Epithelial cell of prostate (primary cell): ENCODE measurements at places on chromosomes 13 and 19.
A peak's percentile ranks its signal among the peaks of the same experiment; 100 is the strongest.

DNA sequence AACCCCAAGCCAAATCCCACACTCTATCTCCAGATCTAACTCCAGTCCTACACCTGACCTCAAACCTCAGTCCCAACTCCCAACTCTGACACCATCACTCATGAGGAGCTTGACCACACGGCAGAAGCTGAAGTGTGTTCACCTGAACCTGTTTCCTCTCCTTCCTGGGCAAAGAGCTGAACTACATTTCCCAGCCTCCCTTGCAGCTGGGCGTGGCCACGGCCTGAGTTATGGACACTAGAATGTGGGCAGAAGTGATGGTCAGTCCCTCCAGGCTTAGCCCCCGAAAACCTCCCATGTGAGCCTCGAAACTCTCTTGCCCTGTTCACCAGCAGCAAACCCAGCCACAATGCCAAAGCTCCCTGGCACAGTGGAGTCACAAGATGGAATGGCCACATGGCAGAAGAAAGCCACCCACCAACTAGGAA lies 19.5 kb upstream of the MEIS3 start:
- DNase-seq: no peak

DNA sequence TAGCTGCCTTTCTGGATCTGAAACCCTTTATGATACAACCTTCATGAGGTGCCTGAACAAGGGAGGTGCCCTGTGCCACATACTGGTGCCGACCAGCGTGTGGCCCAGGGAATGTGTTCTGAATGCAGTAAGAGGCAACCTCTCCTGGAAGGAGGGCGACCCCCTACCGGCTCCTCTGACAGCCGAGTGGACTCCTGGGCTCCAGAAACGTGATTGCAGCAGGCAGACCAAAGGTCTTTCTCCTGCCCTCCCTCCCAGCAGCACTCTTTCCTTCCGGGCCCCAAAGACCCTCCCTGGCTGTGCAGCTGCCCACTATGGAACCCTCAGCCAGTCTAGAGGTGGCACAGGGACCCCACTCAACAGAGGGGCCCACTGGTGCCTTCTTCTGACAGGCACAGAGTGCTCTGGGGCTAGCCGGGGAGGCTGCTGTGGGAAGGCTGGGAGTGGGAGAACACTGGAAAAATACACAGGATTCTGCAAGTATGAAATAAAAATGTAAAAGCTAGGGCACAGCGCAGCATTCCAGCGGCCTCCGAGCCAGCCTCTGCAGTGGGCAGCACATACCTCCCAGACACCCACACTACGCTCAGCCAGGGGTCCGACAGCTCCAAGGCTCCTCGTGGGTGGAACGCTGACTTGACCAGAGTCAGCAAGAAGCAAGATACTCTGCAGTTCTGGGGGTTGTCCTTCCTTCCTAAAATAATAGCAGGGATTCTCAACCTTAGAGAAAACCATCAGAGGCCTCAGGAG lies 14.9 kb downstream of the SH3GL1 start:
- DNase-seq: no peak

DNA sequence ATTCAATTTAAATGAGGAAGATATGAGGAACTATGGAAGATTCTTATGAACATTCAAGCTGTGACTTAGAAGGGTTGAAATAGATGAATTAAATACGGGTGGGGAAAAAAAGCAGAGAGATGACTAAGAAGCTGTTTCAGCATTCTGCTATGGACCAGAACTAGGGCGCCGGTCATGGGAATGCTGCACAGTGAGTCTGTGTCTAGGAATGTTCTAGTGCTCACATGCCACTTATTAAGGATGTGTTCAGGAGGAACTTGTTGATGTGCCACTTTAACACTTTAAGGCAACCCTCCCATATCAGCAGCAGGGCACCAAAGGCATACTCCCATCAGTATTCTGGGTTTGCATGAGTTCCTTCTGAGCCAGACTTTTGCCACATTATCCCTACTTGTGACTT lies 152.1 kb downstream of the POSTN start:
- DNase-seq: peak; percentile 89

GRCh38 chr13:57739089-57739488 lies 107.5 kb downstream of the PCDH17 start:
- no peak for DNase-seq

- DNase-seq: no peak
Observed at GRCh38 chr19:28541029-28541428, 671.9 kb downstream of the UQCRFS1 start.

- no peak for DNase-seq
Observed at GRCh38 chr19:38664503-38665211, 17.2 kb downstream of the ACTN4 start.

GRCh38 chr19:1859331-1859781 lies 4.0 kb downstream of the KLF16 start:
- no peak for DNase-seq

DNA sequence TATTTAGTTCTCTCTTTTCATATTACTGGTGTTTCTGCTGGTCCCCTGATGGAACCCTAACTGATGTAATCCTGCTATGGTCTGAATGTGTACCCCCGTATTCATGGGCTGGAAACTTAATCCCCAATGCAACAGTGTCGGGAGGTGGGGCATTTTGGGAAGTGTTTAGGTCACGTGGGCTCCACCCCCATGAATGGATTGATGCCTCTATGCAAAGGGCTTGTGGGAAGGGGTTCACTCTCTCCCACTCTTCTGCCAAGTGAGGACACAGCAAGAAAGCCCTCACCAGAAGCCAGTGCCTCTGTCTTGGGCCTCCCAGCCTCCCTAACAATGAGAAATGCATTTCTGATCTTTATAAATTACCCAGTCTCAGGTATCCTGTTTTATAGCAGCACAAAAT lies 21.2 kb upstream of the UBAC2 start:
- DNase-seq: no peak

- no peak for DNase-seq
Observed at GRCh38 chr13:104632736-104633135, 1566.5 kb upstream of the SLC10A2 start.

DNA sequence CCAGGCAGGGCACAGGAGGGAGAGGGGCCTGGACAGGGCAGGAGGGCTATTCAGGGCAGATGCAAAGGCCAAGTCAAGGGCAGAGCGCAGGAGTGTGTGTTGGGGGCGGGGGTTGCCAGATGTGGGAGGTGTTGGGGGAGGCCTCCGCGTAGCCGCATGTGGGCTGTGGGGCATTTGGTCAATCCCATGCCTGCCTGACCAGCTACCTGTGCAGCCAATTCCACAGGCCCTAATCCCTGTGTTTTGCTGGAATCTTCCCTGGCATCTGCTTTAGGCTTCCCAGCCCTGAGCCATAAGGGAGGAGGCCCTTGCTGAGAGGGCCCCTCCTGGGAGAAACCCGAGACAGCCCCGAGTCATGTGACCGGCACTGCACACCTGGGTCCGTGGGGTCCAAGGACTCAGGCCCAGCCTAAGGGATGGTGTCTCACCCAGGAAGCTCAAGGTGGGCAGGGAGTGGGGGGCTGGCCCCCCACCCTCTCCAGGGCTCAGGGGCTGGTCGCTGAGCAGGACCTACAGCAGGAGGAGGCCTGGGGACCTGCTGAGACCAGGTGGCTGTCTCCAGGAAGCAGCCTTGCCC lies 20.3 kb downstream of the RFX1 start:
- DNase-seq: no peak

- no peak for DNase-seq
Observed at GRCh38 chr13:64305246-64305645, 2889.6 kb upstream of the PCDH20 start.
